ENCODE measurements at places on chromosomes 2 and 18.

GRCh38 chr2:66283787-66284186, 151.1 kb upstream of the MEIS1 start:
- DNase-seq: no peak

- no peak for DNase-seq
Measured at GRCh38 chr2:182182436-182182835, 196.8 kb downstream of the PPP1R1C start.

DNA sequence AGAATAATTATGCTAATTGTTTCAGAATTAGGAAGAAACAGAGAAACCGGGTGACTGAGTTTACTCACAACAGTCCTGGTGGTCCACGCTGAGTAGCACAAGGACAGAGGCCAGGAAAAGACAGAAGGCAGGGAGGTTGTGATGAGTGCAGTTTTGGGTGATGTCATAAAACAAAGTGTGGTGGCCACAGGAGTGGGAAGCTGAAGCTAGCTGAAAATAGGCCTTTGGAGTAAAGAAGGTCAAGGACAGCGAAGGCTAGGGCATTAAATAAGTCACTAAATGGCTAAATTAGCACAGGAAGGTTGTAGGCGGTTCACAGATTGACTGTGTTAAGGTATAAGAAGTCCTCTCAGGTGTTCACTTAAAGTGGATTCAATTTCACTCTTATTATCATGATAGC, 120.9 kb upstream of the TTN start:
- DNase-seq: no peak

- no peak for DNase-seq
Measured at GRCh38 chr2:237505188-237505939, 18.3 kb downstream of the MLPH start.

DNA sequence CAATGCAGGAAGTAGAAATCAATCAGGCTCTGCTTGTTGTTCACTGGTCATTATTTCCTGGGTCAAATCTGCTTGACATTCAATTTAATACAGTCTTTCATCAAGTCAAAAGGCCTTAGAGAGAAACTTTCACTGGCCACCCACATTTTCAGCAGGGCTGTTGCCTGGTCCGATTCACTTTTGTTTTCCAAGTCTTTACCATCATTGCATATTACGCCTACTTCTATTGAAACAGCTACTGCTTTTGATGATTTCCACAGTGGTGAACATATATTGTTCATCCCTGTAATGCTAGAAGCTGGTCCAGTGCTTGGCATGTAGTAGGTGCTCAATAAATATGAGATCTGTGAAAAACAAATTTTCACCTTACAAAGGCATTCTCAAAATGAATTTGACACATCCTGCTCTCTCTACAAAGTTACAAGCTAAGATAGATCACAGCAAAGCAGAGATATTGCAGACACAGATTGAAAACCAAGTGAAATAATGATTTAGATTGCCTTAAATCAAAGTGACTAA, 600.1 kb downstream of the ARHGAP15 start:
- DNase-seq: no peak

DNA sequence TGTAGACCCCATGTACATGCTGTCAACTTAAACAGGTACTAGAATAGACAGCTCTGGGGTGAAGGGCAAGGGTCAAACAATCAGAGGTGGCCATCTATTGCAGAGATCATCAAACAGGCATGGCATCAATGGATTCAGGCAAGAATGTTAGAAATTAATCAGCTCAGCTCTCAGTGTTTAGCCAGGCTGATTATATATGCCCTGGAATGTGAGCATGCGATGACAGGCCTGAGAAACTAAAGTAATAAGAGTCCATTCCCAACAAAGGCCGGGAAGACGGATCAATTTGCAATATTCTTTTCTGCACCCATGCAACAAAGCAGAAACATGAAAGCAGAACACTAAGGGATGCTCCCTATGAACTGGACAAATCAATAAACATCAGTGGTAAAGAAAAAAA, 380.5 kb upstream of the SPRED2 start:
- DNase-seq: no peak

- no peak for DNase-seq
Measured at GRCh38 chr18:34242739-34243138, 18.0 kb upstream of the NOL4 start.

DNA sequence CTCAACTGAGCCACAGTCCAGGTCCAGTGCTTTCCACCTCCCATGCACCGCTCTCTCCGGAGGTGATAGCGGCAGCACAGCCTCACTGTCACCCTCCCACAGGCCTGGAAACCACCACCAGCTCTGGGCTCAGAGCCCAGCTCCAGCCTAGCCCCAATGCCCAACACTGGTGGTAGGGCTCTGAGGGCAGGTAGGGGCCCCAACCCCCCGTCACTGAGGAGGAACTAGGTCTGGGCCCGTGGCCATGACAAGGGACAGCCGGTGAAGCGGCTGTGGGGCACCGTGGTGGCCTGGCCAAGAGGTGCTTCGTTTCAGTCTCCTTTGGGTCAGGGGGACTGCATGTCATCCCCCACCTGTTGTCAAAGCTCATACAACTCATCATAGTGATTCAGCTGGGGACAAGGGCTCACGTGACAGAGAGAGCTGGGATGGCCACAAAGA, 5.5 kb upstream of the TMEM214 start:
- DNase-seq: no peak

DNA sequence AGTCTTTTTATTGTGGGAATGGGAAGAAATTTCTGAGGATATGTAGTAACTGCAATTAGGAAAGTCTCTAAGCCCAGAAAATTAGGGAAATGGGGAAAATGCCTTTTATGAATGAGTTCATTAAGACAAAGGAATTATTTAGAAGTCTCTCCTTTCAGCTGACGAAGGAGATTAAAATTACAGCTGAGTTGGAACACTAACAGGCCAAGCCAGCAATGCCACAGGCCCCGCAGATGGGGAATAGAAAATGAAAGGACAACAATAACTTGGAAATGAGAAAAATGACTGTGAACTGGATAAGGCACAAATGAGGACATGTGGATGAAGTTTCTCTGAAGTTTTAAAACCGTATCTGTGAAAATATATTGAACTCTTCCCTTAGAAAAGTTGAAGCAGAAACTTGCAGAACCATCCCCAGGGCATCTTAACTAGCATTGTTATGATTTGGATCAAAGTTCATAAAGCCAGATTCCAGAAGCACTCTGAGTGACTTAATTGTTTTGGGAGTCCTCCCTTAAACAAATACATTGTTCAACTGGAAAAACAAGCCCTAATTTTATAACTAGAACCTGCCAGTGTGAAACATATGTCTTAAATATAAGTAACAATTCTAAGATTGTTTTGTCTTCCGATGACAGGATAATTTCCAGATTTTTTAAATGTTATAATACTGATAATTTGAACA, 51.3 kb downstream of the C2orf76 start:
- no peak for DNase-seq

GRCh38 chr2:103448495-103448894, 686.7 kb downstream of the TMEM182 start:
- DNase-seq: no peak

DNA sequence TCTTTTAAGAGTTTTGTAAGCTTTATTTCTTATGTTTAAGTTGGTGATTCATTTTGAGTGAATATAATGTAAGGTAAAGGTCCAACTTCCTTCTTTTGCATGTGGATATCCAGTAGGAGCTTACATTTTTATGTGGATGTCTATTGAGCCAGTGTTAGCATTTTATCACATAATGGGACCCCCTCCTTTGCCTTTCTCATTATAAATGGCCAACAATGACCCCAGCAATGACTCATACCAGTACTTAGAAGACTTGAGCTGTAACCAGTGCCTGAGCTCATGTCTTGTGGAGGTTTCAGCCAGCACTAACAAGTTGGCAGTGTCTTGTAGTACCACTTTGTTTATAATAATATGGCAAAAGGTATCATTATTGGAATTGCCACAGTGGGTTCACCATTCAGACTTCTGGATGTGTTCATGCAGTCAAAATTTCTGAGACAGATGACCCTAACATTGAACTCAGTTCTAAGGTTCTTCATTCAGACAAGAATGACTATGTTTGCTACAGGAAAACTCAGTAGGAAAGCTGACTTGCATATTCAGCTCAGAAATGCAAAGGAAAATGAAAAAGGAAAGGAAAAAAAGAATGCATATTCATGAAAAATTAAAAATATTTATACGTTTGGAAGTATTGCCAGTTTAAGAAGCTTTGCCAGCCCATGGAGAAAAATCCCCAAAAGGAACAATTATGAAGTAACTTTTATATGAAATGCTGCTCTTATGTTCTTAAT, 41.0 kb downstream of the CDKL4 start:
- DNase-seq: no peak

- no peak for DNase-seq
Measured at GRCh38 chr18:1658908-1659566, 754.4 kb downstream of the ADCYAP1 start.

GRCh38 chr2:96099861-96100798, 16.2 kb downstream of the ADRA2B start:
- DNase-seq: no peak

GRCh38 chr2:133753665-133754064, 185.4 kb upstream of the NCKAP5 start:
- DNase-seq: no peak

DNA sequence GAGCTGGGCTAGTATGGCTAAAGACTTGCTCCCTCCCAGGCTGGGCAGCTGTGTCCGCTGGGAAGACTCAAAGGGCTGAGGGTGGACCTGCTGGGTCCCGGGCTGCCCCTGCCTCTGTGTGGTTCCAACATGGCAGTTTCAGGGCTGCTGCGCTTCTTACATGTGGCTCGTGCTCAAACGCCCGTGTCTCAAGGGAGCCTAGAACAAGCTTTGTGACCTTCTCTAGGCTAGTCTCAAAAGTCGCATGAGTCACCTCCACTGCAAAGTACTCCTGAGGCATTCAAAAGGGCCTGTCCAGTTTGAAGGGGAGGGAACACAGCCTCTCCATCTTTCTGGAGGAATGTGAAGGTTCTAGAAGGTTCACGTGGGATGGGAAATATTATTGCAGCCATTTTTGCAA, 44.7 kb upstream of the RAB31 start:
- no peak for DNase-seq

DNA sequence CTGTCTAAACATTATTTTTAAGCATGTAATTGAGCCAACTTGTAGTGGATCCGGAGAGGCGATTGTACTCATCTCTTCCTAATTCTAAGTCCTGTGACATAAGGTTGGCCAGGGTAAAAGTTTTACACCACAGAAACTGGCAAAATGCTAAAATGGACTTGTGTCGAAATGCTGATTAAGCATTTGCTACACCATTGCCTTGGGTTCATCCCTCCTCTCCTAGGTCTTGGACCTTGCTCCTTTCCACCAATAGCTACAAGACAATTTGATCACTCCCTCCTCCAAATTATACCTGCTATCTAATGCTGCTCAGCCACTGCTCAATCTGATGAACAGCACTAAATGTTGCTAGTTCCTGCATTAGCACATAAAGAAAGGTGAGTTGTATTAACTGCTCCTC, 132.7 kb upstream of the EPC2 start:
- no peak for DNase-seq

GRCh38 chr2:230643576-230644291, 68.9 kb upstream of the CAB39 start:
- no peak for DNase-seq

DNA sequence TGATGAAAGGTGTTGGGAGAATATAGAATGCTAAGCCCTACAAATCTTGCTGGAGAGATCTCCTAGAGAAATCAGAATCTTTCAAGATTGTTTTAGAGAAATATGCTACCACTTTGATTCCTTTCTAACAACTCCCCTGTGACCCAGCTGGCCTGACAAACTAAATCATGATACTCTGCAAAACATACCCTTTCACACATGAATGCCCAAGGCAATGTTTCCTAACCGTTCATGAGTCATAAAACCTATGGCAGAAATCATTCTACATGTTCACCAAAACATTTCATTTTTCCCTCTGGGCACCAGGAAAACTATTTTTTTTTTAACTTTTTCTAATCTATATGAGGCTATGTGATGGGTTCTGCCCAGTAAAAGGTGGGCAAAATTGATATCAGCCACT, 77.8 kb upstream of the SETBP1 start:
- DNase-seq: no peak

DNA sequence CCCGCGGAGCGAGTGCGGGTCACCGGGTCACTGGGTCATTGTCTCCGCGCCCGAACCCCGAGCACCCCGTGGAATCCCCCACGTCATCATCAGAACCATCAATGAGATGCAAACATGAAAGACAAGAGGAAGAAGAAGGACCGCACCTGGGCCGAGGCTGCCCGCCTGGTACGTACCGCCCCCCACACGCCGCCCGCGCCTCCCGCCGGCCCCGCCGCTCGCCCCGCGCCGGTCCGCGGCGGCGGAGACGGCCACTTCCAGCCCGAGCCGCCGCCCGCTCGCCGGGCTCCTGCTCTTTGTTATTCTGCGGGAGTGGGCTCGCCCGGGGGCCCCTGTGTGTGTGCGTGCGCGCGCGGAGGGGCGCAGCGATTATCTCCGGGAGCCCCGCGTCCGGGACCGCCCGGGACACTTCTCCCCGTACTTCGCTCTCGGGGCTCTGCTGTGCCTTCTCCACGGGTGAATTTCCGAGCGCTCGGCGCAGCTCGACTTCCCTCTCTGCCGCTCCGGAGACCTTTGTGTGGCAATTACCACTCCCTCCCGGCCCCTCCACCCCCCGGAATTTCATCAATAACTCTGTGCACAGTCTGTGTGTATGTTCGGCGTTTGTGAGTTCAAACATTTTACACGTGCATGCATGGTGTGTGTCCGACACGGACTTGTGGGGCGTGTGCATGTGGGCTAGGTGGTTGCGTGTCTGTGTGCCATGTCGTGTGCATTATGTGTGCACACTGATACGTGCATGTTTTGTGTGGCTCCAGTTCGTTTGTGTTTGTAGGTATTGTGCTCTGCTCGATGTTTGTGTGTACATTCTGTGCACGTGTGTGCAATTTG, 714 bp downstream of the ASXL3 start:
- DNase-seq: no peak

GRCh38 chr2:205311201-205311600, 371.1 kb upstream of the NRP2 start:
- DNase-seq: no peak

GRCh38 chr2:239276851-239277250, 124.0 kb downstream of the HDAC4 start:
- no peak for DNase-seq

GRCh38 chr2:72991980-72992733, 74.8 kb downstream of the EMX1 start:
- no peak for DNase-seq

DNA sequence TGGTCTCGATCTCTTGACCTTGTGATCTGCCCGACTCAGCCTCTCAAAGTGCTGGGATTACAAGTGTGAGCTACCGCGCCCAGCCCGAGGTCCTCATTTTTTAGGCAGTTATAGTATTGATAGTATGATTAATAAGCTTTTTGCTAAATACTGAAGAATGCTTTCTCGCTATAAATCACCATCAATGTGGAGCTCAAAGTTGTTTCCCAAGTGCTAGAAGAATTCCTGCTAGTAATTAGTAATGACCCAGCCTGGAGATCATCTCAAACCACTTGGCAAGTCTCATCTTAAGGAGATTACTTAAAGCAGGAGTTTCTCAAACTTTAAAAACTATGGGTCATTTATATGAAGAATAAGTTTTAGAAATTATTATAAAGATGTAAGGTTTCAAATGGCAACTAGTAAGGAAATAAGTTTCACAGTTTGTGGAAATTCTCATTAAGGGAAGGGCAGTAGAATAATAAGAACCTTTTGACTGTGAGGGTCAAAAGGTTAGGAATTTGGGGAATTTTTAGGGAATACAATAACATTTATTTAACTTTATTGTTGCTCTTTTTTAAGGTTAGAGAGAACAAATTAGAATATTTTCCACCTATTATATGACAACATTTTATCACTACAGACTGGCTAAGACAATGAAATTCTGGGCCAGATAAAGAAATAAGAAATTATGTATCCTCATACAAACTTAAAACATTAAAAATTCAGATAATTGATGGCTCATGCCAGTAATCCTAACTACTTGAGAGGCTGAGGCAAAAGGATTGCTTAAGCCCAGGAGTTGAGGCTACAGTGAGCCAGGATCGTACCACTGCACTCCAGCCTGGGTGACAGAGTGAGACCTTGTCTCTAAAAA, 148.6 kb upstream of the MAP3K20 start:
- no peak for DNase-seq

Data from forelimb muscle (tissue), 1 donor.